ENCODE measurements at places on chromosomes 12 and 14.

- no peak for DNase-seq
These were observed 835 bp downstream of the VEZT start for GRCh38 chr12:95218150-95219133.

GRCh38 chr14:56333359-56334292 is 215.4 kb downstream of the PELI2 start:
- DNase-seq, result no peak

DNA sequence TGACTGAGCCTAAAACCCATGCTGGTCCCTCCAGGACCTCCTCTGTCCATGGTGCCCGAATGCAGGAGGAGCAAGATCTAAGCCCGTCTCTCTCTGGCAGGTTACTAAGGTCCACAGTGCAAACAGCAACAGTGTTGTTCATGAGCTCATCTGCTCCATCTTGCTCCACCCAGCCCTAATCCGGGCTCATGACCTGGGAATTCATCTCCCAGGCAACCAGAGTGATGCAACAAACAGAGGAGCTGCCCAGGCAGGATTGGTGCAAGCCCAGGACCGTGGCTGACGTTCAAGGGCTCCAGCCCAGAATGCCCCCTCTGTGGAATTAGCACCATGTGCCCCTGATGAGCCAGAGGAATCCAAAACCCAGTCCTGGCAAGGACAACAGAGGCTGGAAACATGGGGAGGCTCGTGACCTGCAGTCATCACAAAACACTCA is 29.9 kb downstream of the HSPB8 start:
- DNase-seq, result no peak

GRCh38 chr12:48961801-48962200 is 4.5 kb upstream of the ARF3 start:
- no peak for DNase-seq

DNA sequence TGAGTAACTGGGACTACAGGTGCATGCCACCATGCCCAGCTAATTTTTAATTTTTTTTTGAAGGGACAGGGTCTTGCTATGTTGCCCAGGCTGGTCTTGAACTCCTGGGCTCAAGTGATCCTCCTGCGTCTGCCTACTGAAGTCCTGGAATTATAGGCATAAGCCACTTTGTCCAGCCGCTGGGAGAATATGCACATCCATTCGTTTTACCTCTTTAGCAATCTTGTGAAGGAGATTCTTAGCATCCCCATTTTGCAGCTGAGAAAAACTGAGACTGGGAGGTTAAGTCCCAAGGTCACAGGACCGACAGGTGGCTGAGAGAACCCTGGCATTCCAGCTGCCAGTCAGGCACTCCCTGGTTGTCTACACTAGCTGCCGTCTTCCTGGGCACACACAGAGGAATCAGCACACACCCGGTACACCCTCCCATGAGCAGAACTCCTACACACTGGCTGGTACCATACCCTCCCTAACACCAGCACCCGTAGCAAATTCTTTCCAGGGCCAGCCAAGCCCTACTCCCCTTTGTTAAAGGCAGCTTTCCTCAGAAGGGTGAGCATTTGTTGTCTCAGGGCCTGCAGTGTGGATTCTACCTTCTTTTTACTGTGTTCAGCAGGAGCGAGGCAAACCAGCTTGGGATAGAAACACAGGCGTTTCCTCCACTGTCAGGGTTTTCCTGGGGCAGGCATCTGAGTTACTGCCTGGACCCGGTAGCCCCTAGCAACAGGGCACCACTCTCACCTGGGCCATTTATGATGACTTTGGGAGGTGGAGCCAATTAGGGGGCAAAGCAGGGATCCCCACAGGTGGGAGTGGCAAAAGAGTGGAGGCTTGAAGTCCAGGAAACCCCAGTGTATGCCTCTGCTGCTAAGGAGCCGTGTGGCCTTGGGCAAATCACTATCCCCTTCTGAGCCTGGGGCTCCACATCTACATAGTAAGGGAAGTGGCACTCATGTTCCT is 70.2 kb downstream of the IRF2BPL start:
- no peak for DNase-seq

DNA sequence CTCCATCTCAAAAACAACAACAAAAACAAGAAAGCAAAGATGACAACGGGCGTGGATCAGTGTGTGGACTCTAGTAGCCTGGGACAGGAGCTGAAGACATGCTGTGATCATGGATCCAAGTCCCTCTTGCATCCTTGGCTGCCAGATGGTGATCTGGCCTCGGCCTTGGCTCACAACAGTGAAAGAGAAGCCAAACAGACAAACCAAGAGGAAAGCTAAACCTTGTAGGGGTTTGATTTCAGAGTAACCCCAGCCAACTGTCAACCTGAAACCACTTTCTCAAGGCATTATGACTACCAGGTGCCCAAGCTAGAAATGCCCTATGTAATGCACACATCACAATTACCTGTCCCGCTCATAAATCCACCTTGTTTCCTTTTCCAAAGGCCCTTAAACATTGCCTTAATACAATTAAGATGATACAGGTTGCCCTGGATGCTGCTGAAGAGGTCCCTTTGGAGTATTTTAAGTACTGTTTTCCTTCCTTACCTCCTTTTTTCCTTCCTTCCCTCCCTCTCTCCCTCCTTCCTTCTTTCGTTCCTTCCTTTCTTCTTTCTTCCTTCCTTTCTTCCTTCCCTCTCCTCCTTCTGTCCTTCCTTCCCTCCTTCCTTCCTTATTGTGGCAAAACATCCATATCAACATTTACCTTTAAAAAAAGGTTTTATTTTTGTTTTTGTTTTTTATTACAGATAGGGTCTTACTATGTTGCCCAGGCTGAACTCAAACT is 41.4 kb upstream of the NINJ2 start:
- DNase-seq, result no peak

- DNase-seq, result no peak
These were observed 22.8 kb downstream of the ARMH4 start for GRCh38 chr14:58129208-58129607.

Measured in SK-N-SH (cell line).